ENCODE measurements at places on chromosomes 3 and 15.

GRCh38 chr15:100853676-100854440, 25.8 kb upstream of the ALDH1A3 start:
- no peak for DNase-seq

DNA sequence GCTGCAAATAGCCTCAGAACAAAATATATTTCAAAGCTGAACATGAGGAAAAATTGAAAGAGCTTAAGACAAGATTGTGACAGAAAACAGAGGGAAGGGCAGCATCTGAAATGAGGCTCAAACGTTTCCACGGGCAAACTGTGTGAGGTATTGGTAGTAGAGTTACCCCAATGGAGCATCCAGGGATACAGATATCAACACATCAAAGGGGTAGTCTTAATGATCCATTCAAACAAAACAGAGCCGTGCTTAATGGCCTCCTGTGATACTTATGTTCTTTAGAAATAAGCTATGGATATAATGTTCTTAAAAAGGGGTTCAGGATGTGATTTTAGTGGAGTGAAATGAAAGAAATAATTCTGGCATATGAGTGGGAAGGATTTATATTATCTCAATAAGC, 430.3 kb upstream of the PDZRN3 start:
- no peak for DNase-seq

DNA sequence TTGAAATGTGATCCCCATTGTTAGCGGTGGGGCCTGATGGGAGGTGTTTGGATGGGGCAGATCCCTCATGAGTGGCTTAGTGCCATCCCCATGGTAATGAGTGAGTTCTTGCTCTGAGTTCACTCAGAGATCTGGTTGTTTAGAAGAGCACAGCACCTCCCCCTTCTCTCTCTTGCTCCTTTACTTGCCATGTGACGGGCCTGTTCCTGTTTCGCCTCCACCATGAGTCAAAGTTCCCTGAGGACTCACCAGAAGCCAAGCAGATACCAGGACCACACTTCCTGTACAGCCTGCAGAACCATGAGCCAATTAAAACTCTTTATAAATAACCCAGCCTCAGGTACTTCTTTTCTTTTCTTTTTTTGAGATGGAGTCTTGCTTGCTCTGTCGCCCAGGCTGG, 46.6 kb downstream of the ANP32A start:
- DNase-seq: no peak

- DNase-seq: no peak
Observed at GRCh38 chr3:35739964-35740527, 100.7 kb downstream of the ARPP21 start.

GRCh38 chr3:70973558-70973957, 610.0 kb downstream of the FOXP1 start:
- peak; percentile 6 for DNase-seq

GRCh38 chr3:71077070-71077469, 506.5 kb downstream of the FOXP1 start:
- no peak for DNase-seq

DNA sequence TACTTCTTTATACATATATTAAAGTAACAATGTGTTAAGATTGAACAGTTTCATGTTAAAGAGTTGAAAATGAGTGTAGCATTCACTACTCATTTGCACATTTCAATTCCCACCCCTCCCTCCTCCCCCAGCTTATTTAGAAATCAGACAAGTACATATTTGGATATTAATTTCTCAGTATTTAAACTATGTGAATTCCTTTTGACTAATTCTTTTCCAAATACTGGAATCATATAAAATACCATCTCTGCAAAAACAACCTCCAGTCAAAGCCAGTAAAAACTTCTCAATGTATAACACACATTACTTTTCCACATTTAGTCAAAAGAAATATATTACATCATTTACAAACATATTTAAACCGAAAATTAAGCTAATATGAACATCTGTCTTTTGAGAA, 25.5 kb upstream of the SHC4 start:
- no peak for DNase-seq

DNA sequence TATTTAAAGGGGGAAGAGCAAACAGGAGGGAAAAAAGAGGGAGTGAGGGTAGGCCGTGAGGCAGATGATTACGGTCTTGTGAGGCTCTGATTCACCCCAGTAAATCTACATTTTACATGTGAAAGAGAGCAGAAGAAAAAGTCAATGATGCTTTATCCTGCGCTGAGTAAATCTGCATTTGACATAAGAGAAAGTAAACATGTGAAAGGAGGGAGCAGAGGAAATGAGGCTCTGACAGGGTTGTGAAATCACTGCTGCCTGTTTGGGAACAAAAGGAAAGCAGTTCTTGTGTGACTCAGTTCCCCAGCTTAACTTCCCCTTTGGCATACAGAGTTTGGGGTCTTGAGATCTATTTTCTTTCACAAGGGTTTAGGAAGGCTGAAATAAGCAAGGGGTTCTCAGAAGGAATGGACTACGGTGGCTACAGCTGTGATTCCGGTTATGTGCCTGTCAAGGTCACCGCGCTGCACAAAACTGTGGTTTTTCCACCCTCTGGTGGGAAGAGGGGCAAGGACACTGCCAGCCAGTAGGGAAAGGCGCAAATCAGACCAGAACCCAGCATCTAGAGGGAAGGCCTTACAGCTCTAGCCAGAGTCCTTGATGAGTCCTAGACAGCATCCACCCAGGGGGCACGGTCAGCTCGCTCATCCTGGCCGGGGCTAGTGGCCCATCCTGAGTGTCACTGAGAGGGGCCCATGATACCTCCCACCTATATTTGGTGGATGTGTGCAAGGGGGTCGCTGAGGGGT, 18.9 kb upstream of the HCN4 start:
- DNase-seq: no peak

GRCh38 chr15:89178307-89178977, 42.9 kb downstream of the RLBP1 start:
- DNase-seq: no peak
